NCI-H510A treated with DMSO at 0.1 percent for 48 hours (cell line): ENCODE measurements at places on chromosomes 11 and 22.

GRCh38 chr11:110716361-110716760, 4.1 kb upstream of the ARHGAP20 start:
- DNase-seq, result no peak

- DNase-seq, result no peak
Measured at GRCh38 chr11:117752071-117752470, 44.9 kb downstream of the DSCAML1 start.

DNA sequence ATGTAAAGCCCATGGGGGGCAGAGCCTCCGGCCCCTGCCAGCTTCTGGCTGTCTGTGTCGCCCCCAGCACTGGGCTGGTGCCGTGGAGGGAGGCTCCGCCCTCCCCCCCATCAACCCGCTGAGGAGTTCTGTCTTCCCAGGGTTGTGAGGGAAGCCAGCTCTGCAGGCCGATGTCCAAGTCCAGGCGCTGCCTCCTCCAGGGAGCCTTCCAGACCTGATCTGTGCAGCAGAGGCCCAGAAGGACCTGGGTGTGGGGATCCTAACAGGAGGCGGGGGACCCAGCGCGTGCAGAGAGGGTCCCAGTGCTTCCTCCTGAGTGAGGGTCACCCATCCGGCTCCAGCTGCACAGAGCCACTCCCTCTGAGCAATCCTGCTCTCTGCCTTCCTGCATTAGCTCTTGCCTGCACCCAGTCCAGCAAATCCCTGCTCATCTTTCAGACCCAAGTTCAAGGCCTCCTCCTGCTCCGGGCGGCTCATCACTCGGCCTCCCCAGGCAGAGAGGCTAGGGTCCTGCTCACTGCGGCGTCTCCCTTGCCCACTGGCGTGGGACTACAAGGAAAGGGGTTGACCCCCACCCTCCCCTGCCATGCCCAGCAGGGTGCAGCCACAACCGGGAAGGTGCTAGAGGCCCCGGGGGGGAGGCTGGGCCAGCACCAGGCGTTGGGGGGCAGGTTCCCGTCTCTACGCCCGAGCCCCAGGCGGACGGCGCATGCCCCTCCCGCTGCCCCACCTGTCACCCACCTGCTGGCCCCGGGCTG, 16.4 kb downstream of the PRR33 start:
- DNase-seq, result no peak

GRCh38 chr11:2779981-2780849, 80.4 kb upstream of the KCNQ1OT1 start:
- DNase-seq, result no peak

DNA sequence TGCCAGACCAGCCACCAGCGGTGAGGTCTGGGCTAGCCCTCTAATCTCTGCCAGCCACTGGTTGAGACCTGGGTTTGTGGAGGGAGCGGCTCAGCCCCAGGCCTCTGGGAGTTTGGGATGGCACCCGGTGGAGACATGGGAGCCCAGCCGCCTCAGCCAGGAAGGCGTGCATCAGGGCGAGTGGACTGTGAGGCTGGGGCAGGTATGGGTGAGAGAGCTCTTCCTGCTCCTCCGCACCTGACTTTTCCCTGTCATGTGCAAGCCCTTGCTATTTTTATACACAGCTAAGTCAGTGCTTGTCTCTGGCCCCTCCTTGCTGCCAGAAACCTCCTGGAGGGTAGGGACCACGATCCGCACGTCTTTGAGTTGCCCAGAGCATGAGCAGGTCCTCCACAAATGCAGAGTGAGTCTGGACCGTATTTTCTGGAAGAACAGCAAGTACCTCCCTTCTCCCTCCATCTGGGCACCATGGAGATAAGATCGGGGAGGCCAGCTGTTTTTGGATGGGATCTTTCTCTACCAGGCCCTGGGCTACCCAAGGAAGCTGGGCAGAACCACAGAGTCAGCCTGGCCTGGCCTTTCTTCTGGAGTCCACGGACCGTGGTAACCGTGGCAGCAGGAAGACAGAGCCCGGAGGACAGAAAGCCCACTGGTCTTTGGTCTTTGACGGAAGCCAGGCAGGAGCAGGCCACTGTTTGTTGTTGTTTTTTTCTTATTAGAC, 53.3 kb downstream of the IGLL1 start:
- no peak for DNase-seq
